ENCODE measurements at places on chromosomes 6 and 20.

DNA sequence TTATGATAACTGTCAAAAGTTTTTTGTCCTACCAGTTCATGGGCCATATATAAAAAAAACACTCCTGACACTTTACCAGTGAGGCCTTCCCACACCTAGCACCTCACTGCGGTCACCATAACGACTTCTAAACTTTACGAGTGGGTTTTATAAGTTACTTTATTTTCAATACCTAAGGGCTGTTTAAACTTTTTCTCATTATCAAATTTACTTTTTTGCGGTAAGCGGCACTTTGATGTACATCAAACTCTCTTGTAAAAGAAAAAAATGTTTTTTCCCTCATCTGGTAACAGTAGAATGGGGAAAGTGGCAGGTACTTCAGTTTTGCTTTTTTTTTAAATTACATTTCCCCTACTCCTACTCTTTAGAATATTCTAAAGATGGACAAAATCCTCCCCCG lies 36.2 kb downstream of the FYN start:
- DNase-seq = no peak

DNA sequence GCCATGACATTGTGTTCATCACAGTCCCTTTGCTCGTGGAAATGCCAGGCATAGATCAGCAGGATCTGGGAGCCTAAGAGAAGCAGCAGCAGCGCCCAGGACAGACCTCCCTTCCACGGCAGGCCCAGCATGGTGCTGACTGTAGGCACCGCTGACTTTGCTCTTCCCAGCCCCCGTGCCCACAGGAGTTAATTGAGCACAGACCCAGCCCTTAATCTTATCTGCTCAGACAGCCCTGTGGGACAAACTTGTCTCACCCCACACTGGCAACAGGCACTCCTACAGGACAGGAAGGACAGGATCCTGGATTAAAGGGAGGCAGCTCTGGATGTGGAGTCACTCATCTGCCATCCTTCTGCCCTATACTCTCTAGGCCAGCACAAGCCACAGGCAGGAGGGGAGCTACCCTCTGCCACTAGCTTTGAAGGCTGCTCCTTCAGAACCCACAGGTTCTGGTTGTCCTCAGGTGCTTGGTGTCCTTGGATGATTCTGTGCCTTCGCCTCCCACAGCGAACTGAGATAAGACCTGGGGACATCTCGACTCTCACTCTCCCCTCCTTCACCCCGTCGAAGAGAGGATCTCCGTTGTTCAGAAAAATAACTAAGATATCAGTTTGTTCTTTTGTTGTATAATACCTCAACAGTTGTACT lies at the start of gene CST9L:
Gene CST9L (minus strand): TSS at position 165 of the 651 bp plus-strand sequence. CDS start 34 bp downstream, at position 131.
- no peak for DNase-seq

- DNase-seq = no peak
Observed at GRCh38 chr6:136226674-136227377, 23.3 kb downstream of the MTFR2 start.

DNA sequence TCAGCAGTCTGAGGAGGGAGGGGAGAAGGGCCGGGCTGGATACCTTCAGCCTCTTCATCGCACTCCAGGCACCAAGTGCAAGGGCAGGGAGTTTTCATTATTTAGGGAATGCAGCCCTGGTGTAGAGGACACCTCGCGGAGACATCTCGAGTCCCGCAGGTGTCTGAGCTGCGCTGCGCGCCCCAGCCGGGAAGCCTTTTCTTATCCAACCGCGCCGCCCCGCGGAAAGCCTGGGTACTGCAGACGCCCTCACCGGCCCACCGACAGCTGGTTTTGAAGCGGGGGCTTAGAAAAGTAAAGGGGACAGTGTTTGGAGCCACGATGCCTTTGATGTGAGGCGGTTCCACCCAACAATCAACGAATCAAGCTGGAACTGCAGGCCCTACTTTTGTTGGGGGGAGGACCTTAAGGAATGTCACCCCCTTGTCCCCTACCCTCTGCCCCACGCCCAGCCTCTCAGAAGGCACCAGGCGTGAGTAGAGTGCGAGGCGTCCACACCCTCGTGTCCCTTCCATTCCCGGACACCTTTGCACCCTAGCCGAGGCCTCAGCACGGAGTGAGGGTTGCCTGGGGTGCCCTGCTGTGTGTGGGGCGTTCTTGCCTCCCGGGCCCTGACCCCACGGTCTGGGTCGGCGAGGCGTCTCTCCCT lies 8.6 kb downstream of the NKX2-2 start:
- peak; percentile 49 for DNase-seq

GRCh38 chr6:69957985-69958559 lies 91.7 kb downstream of the COL19A1 start:
- DNase-seq = peak; percentile 25

- no peak for DNase-seq
Observed at GRCh38 chr6:49933526-49933925, 30.4 kb downstream of the DEFB114 start.

DNA sequence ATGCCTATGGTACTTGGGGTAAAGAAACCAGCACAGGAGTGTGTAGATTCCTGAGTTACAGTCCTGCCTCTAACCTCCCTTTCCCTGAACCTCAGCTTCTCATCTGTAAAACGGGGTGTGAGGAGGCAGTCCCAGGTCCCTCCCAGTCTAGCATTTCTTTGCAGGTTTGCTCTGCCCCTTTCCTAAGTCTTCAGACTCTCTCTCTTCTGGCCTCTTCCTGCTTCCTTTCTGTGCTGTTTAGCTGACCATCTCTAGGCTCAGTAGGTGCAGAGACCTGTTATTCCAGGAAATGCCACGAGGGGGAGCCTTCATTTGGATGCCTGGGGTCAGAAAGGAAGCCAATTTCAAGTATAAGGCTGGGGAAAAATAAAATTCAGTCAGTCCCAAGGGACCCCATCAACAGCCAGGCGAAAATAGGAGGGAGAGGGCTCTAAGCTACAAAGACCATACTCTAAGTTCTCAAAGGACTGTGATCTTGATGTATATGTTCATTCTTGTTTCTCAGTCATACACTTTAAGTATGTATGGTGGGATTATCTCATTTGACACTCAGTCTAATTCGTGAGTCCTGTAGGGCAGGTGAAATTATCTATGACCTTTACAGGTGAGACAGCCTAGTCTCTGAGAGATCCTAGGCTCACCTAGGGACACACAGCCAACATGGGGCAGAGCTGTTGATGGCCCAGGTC lies 89.1 kb downstream of the NCR2 start:
- DNase-seq = peak; percentile 86

- no peak for DNase-seq
Observed at GRCh38 chr6:35031611-35032529, 109.3 kb downstream of the TCP11 start.

DNA sequence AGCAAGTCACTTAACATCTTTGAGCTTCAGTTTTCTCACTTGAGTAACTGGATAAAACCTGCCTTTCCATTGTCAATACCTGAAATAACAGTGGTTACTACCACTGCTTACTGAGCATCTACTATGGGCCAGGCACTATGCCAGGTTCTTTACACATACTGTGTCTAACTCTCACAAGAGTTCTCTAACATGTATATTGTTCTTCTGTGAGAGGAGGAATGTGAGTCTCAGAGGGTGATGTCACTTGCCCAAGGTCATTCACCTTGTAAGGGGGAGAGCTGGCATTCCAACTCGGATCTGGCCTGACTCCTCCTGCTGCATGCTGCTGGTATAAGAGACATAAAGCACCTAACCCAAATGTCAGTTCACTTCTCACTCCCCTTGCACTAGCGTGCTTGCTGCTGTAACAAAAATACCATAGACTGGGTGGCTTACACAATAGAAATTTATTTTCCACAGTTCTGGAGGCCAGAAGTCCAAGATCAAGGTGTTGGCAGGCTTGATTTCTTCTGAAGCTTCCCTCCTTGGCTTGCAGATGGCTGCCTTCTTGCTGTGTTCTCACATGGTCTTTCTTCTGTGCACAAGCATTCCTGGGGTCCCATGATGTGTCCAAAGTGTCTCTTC lies 21.9 kb upstream of the SGK2 start:
- no peak for DNase-seq

GRCh38 chr6:134145786-134146185 lies 93.4 kb upstream of the SLC2A12 start:
- peak; percentile 69 for DNase-seq
